IMR-90 (cell line): ENCODE measurements at places on chromosomes 5 and 9. TPM values are rescaled to one million over a fixed set of nuclear protein-coding genes. Genes with fewer than 3 reads are reported as not detected.

The LRRC19 gene
- polyA plus RNA-seq: not detected in 2 replicates

The SPINK4 gene
- polyA plus RNA-seq: not detected in 2 replicates

The CDKN2AIPNL gene
- 11.1 and 14.0 TPM in 2 replicates for polyA plus RNA-seq

The SETX gene
- 11.3 and 13.1 TPM in 2 replicates for polyA plus RNA-seq

The SLC1A1 gene
- 1.7 and 2.2 TPM in 2 replicates for polyA plus RNA-seq

The TSSK1B gene
- 0.03 TPM in 1 of 2 replicates, not detected in the other for polyA plus RNA-seq

The JAK2 gene
- 1.6 and 2.3 TPM in 2 replicates for polyA plus RNA-seq

The GLRA1 gene
- not detected in 2 replicates for polyA plus RNA-seq

The RNF38 gene
- 11.2 and 13.9 TPM in 2 replicates for polyA plus RNA-seq
